ENCODE measurements at places on chromosomes 12 and 14.

GRCh38 chr14:54697001-54697400, 130.1 kb downstream of the SAMD4A start:
- no peak for DNase-seq

GRCh38 chr12:68271346-68271745, 17.9 kb upstream of the IL22 start:
- DNase-seq: no peak

GRCh38 chr12:26126340-26127284, 1.8 kb upstream of the BHLHE41 start:
- peak; percentile 3 for DNase-seq

DNA sequence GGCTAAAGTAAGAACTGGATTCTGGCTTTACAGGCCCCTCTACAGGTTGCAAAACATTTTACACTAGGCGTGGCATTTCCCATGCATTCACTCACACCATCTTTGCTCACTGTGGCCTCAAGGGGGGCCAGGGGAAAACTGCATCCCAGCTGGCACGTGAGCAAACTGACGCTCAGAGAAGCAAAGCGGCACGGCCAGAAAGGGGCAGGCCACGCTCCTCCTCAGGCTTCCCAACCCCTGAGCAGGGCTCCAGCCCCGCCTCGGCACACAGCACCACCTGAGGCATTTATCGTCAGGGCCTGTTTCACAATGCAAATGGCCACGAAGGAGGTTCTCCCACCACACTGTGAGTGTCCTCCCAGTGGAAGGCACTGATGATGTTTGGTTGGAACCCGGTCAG, 90.8 kb downstream of the BCL11B start:
- no peak for DNase-seq

All from activated T-helper 9 cell treated with anti-CD3 and anti-CD28 coated beads, Interleukin-2, amount 50 U/mL, for 16 hours (primary cell).